ENCODE measurements at places on chromosomes 2 and 18.

- DNase-seq = no peak
Measured at GRCh38 chr2:4967206-4967605, 725.0 kb upstream of the SOX11 start.

DNA sequence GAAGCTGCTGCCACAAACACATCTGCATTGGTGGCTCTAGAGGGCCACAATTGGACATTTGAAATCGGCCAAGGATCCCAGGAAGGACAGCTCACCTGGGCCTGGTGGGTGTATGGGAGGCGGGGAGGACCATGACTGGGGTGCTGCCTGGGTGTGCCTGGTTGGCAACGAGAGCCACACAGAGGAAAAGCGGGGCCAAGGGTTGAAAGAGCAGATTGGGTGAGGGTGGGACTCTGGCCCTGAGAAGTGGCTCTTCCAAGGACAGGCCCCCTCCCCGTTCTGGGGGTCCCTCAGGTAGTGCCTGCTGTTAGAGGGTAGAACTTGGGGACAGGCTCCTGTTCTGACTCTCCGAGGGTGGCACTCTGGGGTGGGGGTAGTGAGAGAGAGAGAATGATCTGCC, 102.9 kb downstream of the CLIP4 start:
- no peak for DNase-seq

- DNase-seq = peak; percentile 25
Measured at GRCh38 chr2:181123798-181124231, 143.4 kb downstream of the UBE2E3 start.

- no peak for DNase-seq
Measured at GRCh38 chr2:85811180-85812093, 57.6 kb downstream of the ATOH8 start.

- DNase-seq = peak; percentile 81
Measured at GRCh38 chr18:46097801-46098615, at the start of gene ATP5F1A. Gene ATP5F1A, minus strand, starts transcription at chr18:46098296. Its CDS starts 65 bp downstream, at chr18:46098231.

- DNase-seq = peak; percentile 76
Measured at GRCh38 chr2:188369365-188369764, 77.7 kb downstream of the GULP1 start.

DNA sequence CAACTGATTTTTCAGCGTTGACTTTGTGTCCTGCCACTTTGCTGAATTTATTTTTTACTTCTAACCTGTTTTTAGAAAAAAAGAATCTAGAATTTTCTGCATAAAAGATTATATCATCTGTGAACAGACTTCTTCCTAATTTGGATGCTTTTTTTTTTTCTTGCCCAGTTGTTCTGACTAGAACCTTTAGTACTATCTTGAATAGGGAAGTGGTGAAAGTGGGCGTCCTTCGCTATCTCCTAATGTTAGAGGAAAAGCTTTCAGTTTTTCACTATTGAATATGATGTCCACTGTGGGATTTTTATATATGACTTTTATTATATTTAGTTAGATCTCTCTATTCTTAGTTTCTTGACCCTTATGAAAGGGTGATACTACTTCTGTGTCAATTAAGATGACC, 25.7 kb upstream of the KCNJ13 start:
- no peak for DNase-seq

GRCh38 chr18:43916984-43917383, 639.7 kb upstream of the SYT4 start:
- no peak for DNase-seq

DNA sequence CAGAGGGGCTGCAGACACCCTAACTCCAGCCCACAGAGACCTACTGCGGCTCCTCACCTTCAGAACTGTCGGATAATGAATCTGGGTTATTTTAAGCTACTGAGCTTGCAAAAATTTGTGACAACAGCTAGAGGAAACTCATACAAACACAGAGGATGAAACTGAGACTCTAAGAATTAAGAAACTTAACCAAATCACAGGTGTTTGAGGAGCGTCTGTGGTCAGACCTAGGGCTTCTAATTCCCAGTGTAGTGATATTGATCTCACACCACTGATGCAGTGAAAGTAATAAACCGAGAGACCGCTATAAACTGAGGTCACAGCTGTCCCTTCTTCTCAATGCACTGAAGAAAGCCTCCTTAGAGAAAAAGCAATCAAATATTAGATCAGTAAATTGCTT, 110.1 kb downstream of the RGPD3 start:
- DNase-seq = no peak

DNA sequence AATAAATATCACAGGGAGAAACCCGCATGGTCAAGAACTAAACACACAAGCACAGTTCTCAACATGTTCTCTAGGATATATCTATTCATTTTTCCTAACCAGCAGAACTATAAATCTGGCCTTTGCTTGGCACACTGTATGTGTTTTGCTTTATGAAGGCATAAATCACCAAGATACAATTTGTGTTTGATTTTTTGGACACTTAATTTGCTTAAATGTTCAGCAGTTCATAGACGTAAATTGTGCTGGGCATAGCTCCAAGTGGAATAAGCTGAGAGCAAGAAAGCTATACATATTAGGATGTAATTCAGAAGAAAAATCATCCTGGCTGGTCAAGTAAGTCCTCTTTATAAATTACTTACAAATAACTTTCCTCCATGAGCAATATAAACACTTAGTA, 341.5 kb upstream of the ATP5MC3 start:
- DNase-seq = no peak

DNA sequence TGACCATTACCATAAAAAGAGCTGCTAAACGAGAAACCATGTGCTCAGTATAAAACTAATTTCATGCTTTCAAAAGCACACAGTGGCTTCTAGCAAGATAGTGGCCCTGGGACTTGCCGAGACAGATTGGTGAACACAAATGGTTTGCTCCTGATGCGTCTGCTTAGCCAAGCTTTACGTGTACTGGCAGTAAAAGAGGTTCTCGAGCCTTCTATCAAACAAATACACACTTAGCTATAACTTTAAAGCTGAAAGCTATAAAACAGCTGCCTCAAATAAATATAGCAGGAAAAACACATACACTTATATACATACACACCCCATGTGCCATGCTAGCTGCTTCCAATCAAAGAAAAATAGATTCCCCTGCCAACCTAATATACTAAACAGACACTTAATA, 117.0 kb downstream of the ZNF385B start:
- no peak for DNase-seq

GRCh38 chr2:108367561-108368175, 10.1 kb upstream of the SULT1C4 start:
- no peak for DNase-seq

DNA sequence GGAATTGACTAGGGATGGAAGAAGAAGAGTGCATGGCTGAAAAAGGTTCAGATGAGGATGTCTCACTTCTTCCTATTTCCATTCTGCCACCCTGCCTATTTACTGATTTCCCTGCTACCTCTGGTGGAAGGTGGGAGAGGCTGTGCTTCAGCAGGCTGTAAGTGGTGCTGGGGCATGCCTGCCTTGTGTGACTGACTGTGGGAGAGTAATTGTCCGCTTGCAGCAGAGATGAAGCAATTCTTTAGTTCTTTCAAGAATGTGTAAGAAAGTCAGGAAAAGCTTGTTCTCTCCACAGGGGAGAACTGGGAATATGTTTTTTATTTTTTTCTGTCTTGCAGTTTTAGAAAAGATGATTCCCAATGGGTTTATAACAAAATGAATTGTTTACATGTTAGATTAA, 72.5 kb upstream of the NYAP2 start:
- peak; percentile 14 for DNase-seq

DNA sequence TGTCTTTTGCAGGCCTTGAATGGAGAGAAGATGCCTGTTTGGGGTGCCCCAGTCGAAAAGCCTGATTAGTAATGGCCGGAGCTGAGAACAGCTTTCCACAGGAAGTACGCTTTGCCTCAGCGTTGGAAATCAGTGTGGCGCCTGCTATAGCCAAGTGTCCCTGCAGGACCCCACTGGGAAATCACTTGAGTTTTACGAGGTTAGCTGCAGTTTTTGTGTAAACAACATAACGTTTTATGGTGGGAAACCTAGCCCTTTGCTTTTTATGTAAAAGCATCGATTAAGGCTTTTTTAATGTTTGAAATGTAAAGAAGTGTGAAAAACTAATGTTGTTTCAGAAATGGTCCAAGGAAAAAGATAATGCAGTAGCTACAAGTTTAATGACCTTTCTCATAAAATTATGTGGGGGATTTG, 234.2 kb downstream of the TTC32 start:
- peak; percentile 54 for DNase-seq

DNA sequence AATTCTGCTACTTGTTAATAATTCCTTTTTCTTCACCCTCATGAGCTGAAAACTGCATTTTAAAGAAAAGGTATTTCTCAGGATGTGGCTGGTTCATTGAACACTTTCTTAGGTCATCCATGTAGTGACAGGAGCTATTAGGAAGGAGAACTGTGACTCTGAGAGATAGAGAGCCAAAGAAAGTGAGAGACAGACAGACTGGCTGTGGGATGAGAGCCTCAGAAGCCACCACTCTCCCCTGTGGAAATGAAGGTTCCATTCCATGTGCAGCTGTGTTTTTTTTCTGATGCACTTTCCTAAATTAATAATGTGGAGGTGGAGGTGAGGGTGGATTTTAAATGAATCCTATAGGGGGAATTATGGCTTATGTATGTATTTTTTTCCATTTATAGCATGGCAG, 113.3 kb downstream of the FAM210A start:
- no peak for DNase-seq

- no peak for DNase-seq
Measured at GRCh38 chr2:102194609-102195268, 7.9 kb downstream of the IL1RL2 start.

GRCh38 chr18:76167410-76167809, 327.6 kb downstream of the ZNF516 start:
- no peak for DNase-seq

DNA sequence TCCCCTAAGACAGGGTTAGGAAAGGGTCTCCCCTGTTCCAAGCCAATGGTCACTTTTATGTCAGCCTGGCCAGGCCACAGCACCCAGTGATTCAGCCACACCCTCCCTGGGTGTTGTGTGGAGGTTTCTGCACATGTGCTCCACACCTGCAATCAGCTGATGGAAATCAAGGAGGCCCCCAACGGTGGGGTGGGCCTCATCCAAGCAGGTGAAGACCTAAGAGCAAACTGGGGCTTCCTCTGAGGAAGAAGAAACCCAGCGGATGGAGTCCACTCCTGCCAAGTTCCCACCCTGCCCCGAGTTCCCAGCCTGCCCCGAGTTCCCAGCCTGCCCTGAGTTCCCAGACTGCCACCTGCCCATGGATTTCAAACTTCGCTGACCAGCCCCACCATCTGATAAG, 55.4 kb downstream of the KIF1A start:
- no peak for DNase-seq

Measured in RPMI7951 (cell line).